ENCODE measurements at places on chromosomes 6 and 20.

DNA sequence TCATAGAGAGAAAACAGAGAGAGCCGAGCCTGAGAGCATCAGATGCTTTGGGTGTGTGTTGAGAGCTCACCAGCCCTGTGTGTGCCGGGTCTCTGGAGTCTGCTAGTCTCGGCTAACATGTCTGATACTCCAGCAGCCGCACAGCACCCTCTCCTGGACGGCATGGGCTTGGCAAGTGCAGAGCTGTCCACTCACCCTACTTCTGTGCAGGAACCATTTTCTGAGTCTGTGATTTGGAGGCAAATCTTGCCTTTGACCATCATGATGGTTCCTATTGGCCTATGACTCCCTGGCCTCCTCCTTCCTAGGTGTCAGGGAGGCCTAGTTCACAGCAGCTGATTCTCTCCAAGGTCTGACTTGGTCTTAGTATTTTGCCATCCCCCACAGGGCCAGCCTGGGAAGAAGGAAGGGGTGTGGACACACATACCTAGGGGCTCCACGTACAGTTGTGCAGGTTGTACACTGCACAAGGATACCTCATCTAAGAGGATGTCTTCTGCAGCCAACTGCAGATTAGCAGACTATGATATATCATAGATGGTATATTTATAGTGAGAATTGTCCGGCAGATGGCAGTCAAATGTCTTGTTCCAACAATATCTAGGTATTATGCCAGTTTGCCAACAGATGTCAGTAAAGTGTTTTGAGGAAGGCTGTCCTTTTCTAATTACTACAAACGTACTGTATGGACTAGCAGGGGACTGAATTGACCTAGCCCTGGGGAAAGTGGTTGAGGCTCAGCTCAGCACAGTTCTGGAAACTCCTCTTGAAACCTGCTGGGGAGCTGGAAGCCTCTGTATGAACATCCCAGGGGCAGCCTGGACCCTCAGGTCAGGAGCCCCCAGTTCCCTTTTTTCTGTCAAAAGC lies 13.0 kb downstream of the FGD2 start:
- peak; percentile 80 for DNase-seq

DNA sequence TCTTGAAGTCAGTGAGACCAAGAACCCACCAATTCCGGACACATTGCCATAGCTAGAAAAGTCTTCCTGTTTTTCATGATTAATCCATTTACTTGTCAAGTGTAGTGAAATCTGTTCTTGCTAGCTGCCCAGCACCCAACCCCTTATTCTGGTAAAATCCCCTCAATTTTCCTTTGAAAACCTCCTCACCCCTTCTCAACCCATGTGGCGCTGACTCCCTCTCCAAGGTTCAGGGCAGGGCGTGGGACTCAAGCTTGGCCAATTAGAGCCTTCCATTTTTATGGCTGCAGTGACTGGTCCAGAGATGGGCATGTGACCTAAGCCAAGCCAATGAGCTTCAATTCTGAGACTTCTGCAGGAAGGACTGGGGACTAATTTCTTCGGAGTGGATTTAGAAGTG lies 9.8 kb upstream of the ZBP1 start:
- no peak for DNase-seq

GRCh38 chr6:81557811-81558210 lies 194.7 kb downstream of the TENT5A start:
- DNase-seq, result no peak

DNA sequence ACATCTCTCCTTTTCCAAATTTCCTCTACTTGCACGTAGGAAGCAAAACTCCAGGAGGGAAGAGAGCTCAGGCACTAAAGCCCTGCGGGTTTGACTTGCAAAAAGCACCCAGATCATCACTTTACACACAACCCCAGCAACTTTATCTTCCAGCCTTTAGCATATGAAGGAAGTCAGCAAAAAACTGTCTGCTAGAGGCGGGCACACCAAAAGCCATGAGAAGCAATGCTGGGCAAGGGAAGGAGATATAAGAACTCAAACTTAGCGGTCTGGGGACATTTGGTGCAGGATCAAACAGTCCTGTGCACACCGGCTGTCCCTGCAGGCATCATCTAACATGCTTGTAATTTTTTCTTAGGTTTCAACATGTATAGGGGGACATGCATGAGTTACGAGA lies 113.3 kb downstream of the JPH2 start:
- no peak for DNase-seq

GRCh38 chr6:29680416-29680815 lies 536 bp downstream of the ZFP57 start:
- no peak for DNase-seq

Data from activated gamma-delta T cell treated with anti-CD3 and anti-CD28 coated beads, Interleukin-2, amount 50 U/mL, for 16 hours (primary cell).